ENCODE measurements at places on chromosomes 7 and 10. TPM values are rescaled to one million over a fixed set of nuclear protein-coding genes. Genes with fewer than 3 reads are reported as not detected.

DNA sequence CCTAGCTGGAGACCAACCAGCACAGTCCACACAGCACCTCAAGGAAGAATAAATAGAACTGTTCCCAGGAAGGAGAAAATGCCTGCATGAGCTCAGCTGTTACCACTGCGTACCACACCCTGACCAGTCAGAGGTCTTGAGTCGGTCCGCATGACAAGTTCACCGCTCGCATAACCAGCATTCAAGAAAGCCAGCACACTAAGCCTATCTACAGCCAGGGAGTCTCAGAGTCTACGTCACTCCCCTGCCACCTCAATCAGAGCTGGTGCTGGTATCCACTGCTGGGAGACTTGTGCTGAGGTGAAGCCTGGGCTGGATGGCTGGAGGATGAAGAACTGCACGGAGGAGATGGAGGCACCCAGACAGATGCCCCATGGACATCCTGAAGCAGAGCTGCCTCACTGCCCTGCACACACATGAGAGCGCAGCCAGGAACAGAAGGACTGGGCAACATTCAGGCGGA is 19.6 kb downstream of the AKR1C1 start:
- no peak for DNase-seq

GRCh38 chr7:139071680-139072079 is 35.8 kb upstream of the ZC3HAV1L start:
- DNase-seq = no peak

GRCh38 chr10:121702351-121703320 is 104.4 kb upstream of the FGFR2 start:
- DNase-seq = no peak

DNA sequence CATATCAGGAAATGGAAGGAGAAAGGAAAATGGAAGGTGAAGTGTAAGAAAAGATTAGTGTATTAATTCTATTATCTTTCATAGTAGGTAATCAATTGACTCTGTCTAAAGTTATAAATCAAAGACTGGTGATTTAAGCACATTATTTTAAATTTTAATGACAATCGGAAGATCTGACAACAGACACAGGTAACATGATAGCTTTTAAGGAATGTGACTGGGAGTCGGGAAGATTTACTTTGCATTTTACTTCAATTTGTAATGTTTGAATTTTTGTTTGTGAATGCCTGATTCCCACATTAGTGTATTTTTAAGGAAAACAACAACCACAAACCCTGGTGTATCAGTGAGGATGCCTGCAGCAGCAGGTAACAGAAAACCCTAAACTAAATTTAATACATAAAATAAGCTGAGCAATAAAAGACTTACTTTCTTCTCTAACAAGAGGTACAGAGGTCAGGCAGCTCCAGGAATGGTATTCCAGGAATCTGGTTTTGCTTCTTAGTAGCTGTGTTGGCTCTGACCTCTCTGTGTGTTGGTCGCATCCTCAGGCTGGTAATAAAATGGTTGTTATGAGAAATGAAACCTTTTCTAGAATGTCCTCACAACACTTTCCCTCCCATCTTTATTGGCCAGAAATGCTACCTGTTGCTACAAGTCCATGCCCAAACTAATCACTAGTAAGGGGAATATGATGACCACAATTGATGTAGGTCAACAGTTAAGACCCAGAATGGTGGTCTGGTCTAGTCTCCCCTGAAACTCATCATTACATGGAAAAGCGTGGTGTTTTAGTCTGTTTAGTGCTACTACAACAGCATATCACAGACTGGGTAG is 12.2 kb downstream of the DNAJB9 start:
- DNase-seq = no peak

DNA sequence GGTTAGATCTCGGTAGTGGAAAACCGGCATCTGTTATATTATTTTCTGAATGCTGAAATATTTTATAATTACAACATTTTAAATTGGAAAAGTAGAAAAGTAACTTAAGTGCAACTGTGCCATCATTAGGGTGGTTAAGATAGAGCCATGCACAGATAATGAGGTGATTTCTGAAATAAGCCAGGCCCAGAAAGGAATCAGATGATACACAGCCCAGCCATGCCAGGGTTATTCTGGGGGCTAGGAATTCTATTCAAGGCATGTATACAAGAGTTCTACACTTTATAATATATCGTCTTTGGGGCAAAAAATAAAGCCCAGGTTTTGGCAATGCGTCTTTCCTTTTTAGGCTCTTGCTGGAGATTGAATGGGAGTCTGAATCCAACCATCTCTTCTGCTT is 128.7 kb downstream of the ITGB8 start:
- no peak for DNase-seq

- DNase-seq = no peak
These were observed 47.8 kb upstream of the NKX2-3 start for GRCh38 chr10:99484626-99485581.

Gene EVX1
- not detected for total RNA-seq

Data from heart left ventricle (tissue), 16 donors.